Activated CD4-positive, alpha-beta memory T cell treated with anti-CD3 and anti-CD28 coated beads for 36 hours (primary cell): ENCODE measurements at places on chromosomes 3 and 15. TPM values are rescaled to one million over a fixed set of nuclear protein-coding genes. Genes with fewer than 3 reads are reported as not detected.

DNA sequence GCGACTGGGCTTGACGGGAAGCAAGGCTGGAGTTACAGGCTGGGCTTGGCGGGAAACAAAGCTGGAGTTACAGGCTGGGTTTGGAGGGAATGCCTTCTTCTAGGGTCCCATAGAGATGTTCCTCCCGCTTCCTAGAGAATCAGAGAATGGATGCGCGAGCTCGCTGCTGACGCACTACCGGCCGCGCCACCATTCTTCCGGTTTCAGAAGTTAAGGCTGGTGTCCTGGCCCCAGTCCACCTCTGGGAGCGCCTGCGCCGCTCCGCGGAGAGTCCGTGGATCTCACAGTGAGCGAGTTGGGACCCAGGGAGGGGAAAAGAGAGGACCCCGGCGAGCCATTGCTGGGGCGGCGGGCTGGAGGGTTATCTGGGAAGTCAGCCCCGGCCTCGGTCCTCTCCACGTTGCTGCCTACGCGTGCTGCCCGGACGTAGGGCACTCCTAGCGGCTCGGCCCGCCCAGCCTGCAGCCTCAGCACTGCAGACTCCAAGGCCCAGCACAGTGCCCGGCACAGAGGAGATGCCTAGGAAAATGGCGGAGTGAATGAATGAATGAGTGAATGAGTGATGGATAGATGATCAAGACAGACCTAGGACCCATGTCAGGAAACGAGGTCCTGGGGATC, at the start of gene ZNF502:
ZNF502 (plus strand) TSS at position 206 of the 621 bp plus-strand sequence. CDS start 7,602 bp downstream, outside the sequence.
- DNase-seq: peak; percentile 73

- DNase-seq: peak; percentile 62
These were observed 23.8 kb upstream of the SIAH2 start for GRCh38 chr3:150786791-150787190.

- DNase-seq: peak; percentile 9
These were observed 2.3 kb downstream of the SHOX2 start for GRCh38 chr3:158103887-158104327.

GRCh38 chr15:31296646-31297574, 29.7 kb upstream of the KLF13 start:
- no peak for DNase-seq

GRCh38 chr3:60669636-60670035, 581.6 kb downstream of the FHIT start:
- no peak for DNase-seq

GRCh38 chr3:122934251-122934650, 93.3 kb downstream of the SEMA5B start:
- DNase-seq: no peak

DNA sequence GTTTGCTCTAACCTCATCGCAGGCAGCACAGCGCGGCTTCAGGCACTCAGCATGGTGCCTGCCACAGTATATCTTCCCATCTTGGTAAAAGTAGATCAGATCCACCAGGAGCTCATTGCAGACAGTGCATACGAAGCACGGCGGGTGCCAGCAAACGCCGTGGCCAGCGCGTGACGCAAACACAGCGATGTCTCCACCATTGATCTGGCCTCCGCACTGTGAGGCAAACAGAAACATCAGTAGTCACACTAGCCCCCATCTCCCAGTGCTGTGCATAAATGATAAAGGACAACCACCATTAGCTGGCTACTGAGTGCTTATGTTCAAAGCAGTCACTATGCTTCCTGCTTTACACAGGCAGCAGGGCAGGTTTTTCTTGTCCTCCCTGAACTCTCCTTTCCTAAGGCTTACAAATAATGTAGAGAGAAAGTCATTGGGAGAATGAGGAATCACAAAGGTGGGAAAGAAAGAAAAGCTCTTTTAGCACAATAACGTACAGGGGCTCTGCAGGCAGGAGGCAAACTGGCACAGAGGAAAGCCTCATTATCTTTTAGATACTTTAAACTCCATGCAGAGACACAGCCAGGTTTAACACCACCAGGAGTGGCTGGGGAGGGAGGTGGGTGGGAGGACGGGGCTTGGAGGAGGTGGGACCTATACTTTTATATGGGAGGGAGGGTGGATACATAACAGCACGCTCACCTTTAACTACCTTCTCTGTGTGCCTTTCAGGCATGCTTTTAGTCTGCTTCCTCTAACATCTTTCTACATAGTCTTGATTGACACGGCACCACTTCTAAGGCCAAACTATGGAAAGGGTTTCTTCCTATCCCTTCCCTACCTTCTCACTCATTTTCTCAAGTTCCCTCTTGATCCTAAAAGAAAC, 67.9 kb downstream of the PRICKLE2 start:
- DNase-seq: no peak

DNA sequence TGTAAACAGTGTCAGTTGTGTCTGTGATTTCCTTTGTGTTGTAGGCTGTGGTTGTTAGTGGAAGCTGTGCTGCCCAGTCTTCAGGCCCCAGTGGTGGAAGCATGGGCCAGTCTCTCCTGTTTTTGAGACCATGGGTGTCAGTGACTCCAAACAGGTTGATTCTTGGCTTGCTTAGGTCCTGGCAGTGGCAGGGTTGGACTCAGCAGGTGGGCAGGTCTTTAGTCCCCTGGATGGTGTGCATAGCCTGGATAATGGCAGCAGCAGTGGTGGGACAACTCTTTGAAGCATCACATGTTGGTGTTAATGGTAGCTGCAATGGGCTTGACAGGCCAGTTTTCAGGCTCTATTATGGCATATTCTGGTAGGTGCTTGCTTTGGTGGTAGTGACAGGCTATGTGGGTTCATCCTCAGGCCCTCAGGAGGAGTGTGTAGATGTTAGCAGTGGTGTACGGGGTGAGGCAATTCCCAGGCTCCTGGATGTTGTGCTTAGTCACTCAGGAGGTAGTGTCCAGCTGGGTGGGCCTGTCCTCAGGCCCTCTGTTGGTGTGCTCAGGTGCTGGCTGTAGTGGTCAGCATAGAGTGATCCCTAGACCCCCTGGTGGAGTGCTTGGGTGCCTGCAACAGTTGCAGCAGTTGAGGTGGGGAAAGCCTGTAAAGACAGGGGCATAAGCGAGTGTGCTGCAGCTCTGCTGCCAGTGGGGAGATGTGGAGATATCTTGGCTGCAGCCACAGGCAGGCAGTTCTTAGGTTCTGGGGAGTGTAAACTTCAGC, 596.7 kb downstream of the PDCD6IP start:
- no peak for DNase-seq

GRCh38 chr15:61807281-61807929, 252.8 kb downstream of the VPS13C start:
- no peak for DNase-seq

- no peak for DNase-seq
These were observed 199.1 kb downstream of the CDIN1 start for GRCh38 chr15:36778531-36778930.

DNA sequence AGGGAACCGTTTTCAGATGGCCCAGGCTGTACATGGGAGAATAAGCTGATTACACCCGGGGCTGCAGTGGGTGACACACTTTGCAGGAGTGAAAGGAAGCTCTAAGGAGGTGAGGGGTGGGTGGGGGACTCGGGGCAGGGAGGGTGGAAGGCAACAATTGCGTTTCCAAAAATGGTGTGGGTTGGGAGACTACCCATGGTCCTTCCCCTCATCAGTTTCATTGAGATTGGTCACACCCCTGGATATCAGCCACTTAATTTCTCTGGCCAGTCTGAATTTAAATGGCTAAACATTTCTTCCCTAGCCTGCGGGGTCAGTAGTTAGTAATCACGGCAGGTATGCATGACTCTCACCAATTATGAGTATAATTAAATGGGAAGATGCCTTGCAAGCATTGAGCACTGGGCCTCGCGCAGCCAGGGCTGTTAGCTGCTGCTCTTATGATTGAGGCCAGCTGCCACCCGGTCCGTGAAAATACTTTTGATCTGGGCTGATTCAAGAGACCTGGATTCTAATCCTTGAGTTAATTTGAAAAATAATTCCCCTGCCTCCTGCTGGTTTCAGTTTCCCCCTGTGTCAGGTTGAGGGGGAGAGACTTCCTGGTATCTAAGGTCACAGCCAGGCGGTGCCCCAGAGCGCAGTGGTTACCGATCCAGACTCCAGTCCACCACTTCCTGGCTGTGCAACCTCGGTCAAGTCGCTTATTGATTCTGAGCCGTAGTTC, 23.3 kb downstream of the SLC6A6 start:
- peak; percentile 73 for DNase-seq

DNA sequence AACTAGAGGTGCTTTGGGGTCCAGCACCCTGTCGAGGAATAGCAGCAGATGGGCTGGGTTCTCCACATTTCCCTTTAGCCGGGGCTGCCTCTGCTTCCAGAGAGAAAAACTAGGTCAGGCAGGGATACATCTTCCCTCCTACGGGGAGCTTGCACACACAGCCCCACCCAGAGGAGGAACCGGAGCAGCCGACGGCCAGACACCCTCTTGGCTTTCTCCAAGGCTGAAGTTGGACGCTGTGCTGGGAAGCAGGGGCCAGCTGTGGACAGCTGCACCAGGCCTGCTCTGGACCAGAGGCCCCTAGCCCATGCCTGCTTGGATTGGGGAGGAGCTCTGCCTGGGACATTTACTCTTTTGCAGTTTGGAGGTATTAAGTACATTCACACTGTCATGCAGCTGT, 44.7 kb upstream of the NR2C2 start:
- no peak for DNase-seq

- no peak for DNase-seq
These were observed 144.8 kb downstream of the SUCLG2 start for GRCh38 chr3:67509471-67510075.

DNA sequence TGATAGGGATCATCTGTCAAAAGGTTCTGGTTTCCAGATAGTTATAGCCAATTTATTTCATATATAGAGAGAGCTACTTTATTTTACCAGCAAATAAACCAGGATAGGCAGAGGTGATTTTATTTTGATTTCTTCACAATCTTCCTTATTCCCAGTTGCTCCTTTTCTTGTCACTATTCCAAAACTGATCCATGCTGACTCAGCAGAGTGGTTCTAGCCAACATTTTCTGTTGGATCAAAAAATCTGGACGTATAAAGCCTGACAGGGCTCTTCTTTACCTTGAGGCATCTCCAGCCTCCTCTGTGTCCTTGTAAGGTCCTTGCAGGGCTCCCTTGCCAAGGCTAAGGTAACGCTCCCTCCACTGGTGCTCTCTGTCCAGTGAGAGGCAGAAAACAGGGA, 15.8 kb downstream of the HDC start:
- no peak for DNase-seq

DNA sequence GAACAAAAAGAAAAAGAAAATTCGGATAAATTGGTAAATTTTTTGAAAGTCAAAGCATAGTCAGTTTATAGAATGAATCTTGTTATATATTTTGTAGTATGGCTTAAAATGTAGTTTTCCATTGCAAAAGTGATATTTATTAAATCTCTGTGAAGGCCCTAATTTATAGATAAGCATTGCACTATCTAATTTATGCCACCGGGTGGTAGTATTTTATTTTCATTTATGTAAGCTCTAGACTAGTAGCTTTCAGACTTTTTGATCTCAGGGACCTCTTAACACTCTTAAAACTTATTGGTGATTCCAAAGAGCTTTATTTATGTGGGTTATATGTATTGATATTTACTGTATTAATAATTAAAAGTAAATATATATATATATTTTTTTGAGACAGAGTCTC, 133.9 kb upstream of the LRRFIP2 start:
- DNase-seq: no peak

DNA sequence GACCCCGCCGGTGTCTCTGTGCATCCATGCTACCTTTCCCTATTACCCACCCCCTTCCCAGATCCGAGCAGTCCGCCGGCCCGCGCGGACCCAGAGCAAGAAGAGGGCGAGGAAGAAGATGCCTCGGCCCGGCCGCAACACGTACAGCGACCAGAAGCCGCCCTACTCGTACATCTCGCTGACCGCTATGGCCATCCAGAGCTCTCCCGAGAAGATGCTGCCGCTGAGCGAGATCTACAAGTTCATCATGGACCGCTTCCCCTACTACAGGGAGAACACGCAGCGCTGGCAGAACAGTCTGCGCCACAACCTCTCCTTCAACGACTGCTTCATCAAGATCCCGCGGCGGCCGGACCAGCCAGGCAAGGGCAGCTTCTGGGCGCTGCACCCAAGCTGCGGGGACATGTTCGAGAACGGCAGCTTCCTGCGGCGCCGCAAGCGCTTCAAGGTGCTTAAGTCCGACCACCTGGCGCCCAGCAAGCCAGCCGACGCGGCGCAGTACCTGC, 788 bp downstream of the FOXB1 start:
- peak; percentile 40 for DNase-seq

- DNase-seq: no peak
These were observed 8.6 kb upstream of the SKIC8 start for GRCh38 chr15:78307976-78308375.

- DNase-seq: no peak
These were observed 678.1 kb upstream of the DPPA4 start for GRCh38 chr3:110015231-110015963.

DNA sequence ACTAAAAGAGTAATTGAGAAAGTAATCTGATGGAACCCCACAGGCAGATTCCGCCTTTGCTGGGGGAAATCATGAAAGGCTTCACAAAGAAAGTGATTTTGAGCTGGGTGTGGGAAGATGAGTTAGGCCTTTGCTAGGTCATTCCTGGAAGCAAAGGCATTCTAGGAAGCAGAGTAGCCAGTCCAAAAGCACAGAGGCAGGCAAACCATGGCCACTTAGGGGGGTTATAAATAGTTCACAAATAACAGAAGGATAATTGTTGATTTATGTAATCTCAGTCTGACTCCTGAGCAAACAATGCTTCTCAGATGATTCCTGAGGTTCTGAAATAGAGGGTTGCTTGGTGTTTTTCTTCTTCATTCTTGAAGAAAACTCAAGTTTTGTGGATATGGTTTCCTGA, 576.3 kb downstream of the NTRK3 start:
- no peak for DNase-seq

- DNase-seq: peak; percentile 83
These were observed 15.0 kb downstream of the TIGIT start for GRCh38 chr3:114308830-114309229.

GRCh38 chr3:12356175-12356574, 67.3 kb downstream of the PPARG start:
- no peak for DNase-seq

DNA sequence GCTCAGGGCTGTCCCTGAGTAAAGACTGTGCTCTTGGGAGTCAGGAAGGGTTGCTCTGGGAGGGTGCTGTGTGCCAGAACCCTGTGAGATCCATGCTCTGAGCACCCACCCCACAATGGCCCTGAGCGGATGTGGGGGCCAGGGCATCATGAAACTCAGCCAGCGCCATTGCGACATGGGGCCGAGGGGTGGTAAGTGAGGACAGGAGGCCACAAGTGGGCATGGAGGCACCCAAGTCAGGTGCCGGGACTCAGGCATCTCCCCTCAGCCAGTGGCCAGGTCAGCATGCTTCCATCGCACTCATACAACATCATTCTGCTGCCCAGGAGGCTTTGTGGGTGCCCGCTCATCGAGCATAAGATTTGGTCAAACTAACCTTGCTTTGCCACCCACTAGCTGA, 19.6 kb downstream of the ATP2B2 start:
- no peak for DNase-seq

The SLC24A5 gene
- not detected for total RNA-seq

The CPA3 gene
- not detected for total RNA-seq

The IL17RC gene
- total RNA-seq: 0.40 TPM

The LARP6 gene
- 0.17 TPM for total RNA-seq

The MINAR1 gene
- 0.29 TPM for total RNA-seq

The RGMA gene
- 0.21 TPM for total RNA-seq

The GOLGA8S gene
- total RNA-seq: not detected

The MAPK6 gene
- 40.8 TPM for total RNA-seq

The TIGIT gene
- total RNA-seq: 63.8 TPM

The FOXL2 gene
- total RNA-seq: not detected

The C2CD4B gene
- total RNA-seq: 1.5 TPM

The C3orf33 gene
- total RNA-seq: 2.5 TPM

The HPS3 gene
- 25.2 TPM for total RNA-seq

The BCHE gene
- not detected for total RNA-seq

The POTEB3 gene
- total RNA-seq: not detected
